ENCODE measurements at places on chromosomes 1 and 21.

- DNase-seq: no peak
These were observed 123.7 kb downstream of the SMYD2 start for GRCh38 chr1:214404571-214405213.

DNA sequence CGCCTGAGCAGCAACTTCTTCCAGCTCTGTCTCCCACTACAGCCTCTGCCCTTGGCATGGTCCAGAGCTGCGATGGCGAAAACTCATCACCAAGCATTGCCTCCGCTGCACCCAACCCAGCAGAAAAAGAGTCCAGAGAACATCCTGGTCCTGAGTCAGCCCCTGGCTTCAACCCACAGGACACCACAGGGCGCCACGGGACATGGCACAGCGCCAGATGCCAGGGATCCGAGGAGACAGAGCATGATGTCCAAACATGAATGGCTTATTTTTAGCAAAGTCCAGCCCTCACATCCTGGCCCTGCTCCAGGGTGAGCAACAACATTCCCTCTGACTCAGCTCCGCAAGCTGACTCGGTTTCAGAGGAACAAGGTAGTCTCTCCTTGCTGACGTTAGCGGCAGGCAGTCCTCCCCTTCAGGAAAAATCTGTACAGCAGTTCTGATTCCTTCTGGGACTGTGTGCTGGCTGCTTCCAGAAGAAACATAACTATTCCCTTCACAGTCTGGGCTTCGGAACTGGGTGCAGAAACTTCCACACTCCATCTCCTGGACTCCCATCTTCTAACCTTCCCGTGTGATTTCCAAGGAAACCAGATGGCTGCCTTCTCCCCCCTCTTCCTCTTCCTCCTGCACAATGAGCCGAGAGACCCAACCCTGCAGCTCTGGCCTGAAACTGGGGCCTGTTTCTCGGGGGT lies 131.3 kb downstream of the TOMM20 start:
- peak; percentile 1 for DNase-seq

DNA sequence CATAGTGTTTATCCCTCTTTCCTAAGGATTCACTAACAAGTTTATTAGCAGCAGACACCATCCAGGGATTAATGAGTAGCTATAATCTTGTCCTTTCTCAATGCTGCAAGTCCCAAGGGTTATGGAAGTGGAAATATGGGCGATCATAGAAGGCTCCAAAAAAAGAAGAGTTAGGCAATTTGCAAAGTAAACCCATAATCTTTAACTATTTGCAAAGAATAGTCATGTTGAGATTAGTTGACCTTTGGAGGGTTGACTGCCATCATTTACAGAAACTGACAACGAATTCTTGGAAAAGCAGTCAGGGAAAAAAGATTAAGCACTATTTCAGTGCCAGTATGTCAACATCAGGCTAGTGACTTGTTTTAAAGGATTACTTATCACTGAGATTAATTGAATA lies 169.9 kb downstream of the KCNT2 start:
- no peak for DNase-seq

- no peak for DNase-seq
These were observed 150.1 kb downstream of the CDC7 start for GRCh38 chr1:91650764-91651163.

DNA sequence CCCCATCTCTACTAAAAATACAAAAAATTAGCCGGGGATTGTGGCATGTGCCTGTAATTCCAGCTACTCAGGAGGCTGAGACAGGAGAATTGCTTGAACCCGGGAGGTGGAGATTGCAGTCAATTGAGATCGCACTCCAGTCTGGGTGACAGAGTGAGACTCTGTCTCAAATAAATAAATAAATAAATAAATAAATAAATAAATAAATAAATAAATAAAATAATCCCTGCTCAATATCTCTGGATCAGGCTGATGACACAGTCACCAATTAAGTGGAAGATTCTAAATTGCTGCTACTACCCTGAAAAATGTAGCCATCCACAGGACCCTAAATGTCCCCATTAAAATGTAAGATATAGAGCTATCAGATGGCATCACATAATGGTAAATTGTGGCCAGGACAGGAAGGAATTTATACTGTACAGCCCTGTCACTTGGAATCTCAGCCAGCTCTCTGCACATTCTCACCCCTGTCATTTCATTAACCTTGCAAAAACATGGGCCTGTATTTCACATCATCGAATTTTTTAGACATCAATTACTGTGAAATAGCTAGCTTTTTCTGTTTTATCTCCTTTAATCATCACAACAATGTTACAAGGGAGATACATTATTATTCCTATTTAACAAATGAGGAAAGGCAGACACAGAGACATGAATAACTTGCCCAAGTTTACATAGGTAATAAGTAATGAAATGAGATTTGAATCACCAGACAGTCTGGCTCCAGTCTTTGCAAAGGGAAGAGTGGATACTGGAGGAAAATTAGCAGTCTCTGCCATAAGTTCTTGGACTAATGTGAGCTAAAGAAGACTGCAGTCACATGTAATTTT lies 56.7 kb upstream of the NTPCR start:
- no peak for DNase-seq

GRCh38 chr1:198530953-198531352 lies 9.5 kb downstream of the ATP6V1G3 start:
- DNase-seq: peak; percentile 91

DNA sequence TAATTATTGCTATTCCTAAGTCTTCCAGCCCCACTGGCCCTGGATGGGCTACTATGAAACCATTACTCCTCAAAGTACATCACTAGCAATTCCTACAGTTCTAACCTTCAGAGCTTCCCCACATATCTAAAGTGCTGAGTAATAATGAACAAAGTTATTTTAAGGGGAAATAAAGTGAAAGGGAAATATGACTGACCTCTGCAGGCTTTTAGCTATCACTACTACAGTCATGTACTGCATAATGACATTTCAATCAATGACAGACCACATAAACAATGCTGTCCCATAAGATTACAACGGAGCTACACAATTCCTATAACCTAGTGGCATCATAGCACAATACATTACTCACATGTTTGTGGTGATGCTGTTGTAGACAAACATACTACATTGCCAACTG lies 32.5 kb upstream of the ASPM start:
- no peak for DNase-seq
